ENCODE measurements at places on chromosomes 2 and 18.

GRCh38 chr2:317501-318424 lies 29.9 kb upstream of the ALKAL2 start:
- DNase-seq = no peak

GRCh38 chr2:187528042-187528441 lies 26.2 kb downstream of the TFPI start:
- DNase-seq = no peak

- no peak for DNase-seq
Measured at GRCh38 chr2:240861547-240861946, 7.1 kb upstream of the AGXT start.

DNA sequence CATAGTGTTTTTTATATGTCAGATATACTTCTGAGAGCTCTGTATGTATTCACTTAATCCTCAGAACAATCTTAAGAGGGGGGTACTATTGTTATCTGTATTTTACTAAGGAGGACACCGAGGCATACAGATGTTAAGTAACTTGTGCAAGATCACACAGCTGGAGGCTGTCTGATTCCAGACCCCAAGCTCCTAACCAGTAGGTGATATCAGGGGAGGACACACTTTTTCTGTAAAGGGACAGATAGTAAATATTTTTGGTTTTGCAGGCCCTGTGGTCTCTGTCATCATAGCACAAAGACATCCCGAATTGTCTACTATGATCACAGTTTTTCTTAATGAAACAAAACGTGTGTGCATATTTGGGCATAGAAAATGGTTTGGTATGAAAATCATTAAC lies 143.7 kb downstream of the LAMA3 start:
- no peak for DNase-seq

DNA sequence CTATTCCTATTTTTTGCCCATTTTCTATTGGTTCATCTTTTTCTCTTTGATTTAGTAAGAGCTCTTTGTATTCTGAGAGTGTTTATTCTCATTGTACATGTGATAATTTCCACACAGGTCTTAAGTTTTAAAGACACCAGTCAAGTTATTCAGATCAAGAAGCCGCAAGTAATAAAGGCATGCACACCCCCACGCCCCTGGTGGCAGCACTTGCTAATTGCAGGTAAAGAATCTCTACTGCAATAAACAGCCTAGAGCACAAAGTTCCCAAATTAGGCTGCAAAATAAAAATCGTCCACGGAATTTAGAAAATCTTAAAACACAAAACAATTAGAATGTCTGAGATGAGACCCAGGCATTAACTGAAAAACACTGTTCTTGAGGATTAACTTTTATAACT lies 45.2 kb downstream of the ST3GAL5 start:
- no peak for DNase-seq

GRCh38 chr2:120712180-120712681 lies 23.4 kb upstream of the GLI2 start:
- no peak for DNase-seq

DNA sequence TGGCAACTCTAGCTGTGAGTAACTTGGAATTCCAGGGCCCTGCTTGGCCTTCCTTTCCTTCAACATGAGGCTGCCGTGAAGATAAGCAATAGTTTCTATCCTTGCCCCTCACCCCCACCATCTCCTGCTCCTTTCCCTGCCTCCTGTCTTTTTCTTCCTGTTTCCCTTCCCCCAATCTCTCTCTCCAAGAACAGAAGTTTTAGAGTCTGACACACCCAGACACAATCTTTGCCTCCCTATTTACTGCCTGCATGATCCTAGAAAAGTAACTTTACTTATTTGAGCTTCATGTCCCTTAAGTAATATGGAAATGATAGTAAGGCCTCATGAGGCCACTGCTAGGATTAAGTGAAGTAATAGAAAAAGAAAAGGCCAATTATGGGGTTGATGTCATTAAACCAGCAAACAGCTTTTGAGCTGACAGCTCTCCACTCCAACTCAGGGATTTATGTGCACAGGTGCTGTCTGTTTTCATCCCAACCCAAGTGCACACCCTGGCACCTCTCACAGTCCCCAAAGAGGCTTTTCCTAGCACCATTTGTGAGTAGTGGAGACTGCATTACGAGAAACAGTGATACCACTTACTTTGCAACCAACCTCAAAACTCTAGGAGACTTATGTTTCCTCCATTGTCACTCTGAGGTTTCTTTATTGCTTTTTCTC lies 123.7 kb upstream of the SIX3 start:
- DNase-seq = no peak

Data from stimulated activated CD8-positive, alpha-beta memory T cell treated with anti-CD3 and anti-CD28 coated beads, Interleukin-7, amount 100 ng/mL, for 1 hour (primary cell).